ENCODE measurements at places on chromosomes 12 and 14. TPM values are rescaled to one million over a fixed set of nuclear protein-coding genes. Genes with fewer than 3 reads are reported as not detected.

DNA sequence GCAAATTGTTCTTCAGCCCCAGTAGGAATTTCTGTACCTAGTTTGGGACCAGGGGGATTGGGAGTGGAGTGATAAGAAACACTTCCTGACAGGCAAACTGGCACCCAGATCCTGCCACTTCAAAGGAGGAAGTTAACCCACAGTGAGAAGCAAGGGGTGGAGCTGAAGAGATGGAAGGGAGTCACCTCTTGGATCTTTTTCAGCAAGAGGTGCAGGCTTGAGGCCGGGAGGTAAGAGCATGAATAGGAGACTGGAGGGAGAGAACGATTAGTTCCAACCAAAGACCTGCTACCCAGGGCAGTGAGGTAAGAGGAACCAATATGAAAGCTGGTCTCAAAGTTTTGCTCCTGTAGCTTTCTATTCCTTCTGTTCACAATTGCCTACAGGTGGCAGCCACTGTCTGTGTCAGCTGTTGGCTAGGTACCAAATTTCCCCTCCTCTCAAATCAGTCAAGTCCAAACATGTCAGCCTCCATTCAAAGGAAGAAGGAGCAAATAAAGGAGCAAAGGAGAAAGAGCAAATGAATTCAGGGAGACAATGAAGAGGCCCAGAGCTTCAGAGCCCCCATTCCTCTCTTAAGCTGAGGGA, 14.9 kb upstream of the TAC3 start:
- DNase-seq, result peak; percentile 35

DNA sequence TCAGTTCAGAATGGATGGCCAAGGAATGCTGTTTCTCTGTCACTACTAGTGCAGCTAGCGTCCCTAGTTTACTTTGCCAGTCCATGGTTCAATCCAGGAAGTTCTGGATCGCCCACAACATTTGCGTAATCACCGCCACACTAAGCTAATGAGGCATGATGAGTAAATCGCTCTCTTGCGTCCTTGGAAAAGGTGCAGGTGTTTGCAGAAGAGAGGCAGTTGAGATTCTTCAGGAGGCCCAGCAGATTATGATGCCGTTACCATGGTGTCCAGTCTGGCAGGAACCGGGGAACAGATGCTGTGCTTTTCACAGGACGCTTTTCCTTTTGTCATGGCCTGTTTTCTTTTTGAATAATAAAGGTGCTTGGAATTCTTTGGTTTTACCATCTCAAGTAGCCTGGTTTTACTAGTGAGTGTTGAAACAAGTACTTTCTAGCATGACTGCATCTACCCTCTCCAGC, 9.0 kb downstream of the TPH2 start:
- DNase-seq, result no peak

- DNase-seq, result no peak
These were observed 25.0 kb downstream of the NTF3 start for GRCh38 chr12:5456906-5457305.

- DNase-seq, result no peak
These were observed 904 bp upstream of the PAPOLA start for GRCh38 chr14:96501217-96501739.

DNA sequence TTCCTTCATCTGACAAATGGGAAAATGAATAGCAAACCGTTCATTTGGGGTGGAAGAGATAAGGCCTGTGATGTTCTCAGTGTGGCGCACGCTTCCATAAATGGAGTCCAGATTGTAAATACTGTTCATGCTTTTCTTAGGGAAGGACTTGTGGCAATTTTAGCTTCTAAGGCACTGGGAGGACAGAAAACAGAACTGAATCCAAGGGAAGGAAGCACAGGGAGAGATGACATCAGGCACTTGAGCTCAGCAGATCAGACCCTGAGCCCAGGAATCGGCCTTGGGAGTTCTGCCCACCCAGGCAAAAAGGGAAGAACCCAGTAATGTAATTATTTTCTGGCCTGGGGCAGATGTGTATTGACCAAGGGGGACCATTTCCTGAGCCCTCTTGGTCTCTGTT, 7.2 kb upstream of the SH2B3 start:
- no peak for DNase-seq

DNA sequence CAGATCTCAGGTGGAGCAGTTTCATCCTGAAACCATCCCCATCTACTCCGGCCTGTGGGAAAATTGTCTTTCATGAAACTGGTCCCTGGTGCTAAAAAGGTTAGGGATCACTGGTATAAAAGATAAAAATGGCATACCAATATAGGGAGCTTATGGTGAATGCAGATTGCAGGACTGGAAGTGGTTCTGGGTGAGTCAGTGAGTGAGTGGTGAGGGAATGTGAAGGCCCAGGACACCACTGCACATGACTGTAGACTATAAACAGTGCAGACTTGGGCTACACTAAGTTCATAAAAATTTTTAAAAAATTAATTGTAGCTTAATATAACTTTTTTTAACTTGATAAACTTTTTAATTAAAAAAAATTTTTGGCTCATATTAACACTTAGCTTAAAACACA, 67.0 kb upstream of the RD3L start:
- DNase-seq, result no peak

DNA sequence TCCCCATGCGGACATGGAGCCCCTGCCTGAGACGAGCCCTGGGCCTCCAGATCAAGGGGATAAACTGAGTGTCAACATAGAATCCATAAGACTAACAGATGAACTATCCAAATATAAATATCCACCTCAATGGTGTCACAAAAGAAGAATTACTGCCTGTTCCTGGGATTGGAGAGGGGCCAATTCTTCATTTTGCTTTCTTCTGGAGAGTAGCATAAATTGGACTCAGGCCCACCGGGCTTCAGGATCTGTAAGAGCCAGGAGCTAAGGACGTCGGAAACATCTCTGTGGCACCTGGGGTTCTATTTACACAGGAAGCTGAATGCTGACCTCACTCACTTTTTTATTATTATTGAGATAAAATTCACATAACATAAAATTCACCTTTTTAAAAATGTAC, 408.2 kb upstream of the CCDC196 start:
- DNase-seq, result no peak

DNA sequence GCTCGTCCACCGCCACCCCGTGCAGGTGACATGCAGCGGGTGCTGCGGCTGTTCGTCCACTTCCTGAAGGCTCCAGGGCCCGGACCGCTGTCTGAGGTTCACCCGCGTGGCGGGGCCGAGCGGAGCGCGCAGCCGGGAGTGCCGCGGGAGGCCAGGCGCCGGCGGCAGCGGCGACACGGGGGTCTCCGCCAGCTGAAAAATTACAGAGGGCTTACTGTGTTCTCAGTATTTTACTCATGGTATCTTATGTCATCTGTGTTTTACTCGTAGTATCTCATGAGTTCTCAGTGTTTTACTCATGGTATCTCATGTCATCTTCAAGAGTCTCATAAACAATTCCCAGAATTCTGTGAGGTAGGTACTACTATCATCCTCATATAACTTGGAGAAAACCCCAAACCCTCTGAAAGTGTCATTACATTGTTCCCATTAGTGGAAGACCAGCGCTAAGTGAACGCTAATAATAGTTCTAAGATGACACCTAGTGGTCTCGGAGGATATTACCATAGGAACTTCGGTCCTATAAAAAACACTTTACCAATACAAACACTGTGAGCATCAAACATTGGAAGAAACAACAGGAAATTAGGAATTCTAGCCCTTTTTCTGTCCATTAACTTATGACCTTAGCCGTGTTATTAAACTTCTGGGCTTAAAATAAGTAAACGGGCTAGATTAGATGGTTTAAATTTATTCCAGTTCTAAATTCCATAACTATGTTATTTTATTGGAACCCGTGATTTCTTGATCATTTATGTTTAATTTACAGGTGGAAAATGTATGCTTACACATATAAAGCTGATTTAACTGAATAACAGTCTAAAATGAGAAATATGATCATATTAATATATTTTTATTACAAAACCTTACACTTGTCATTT, 32.4 kb downstream of the AK7 start:
- DNase-seq, result peak; percentile 44

DNA sequence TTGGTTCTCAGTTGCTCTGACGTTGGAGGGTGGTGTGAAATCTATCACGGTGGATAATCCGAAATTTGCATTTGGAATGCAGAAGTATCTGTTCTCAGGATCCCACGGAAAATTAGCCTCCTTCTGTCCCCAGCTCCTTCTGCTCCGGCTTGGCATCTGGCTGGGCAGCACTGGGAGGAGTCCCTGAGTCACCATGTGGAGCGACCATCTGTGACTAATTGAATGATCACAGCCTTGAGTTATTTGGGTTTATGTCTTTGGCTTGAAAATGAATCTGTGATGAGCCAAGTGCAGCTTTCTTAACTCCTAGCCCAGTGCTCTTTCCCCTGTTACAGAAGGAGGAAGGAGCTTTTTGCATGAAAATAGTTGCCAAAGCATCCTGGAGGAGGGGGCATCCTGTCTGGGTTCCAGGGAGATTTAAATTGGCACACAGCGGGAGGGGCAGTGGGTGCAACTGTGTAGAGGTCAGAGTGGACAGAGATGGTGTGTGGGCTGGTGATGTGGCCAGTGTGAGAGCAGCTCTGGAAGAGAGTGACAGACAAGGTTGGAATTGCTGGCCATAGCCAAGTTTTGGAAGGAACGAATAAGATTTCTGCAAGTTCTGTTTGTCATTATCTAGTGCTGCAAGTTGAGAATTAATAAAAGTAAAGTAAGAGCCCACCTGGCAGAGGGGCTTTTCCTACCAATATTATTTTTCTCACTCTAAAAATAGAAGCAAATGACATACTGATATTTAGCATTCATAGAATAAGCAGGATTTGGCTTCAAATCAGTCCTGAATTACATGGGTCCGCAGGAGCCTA, 74.4 kb downstream of the SLC24A4 start:
- DNase-seq, result no peak

The SSTR1 gene
- not detected for total RNA-seq

The KRT77 gene
- not detected for total RNA-seq

The ASB2 gene
- total RNA-seq, result 40.6 TPM

The TAS2R30 gene
- total RNA-seq, result 0.95 TPM

Data from activated CD4-positive, alpha-beta memory T cell treated with anti-CD3 and anti-CD28 coated beads for 36 hours (primary cell).